ENCODE measurements at places on chromosomes 5 and 9.
A peak's percentile ranks its signal among the peaks of the same experiment; 100 is the strongest.

- no peak for DNase-seq
Measured at GRCh38 chr9:116942593-116943061, 255.5 kb downstream of the TRIM32 start.

DNA sequence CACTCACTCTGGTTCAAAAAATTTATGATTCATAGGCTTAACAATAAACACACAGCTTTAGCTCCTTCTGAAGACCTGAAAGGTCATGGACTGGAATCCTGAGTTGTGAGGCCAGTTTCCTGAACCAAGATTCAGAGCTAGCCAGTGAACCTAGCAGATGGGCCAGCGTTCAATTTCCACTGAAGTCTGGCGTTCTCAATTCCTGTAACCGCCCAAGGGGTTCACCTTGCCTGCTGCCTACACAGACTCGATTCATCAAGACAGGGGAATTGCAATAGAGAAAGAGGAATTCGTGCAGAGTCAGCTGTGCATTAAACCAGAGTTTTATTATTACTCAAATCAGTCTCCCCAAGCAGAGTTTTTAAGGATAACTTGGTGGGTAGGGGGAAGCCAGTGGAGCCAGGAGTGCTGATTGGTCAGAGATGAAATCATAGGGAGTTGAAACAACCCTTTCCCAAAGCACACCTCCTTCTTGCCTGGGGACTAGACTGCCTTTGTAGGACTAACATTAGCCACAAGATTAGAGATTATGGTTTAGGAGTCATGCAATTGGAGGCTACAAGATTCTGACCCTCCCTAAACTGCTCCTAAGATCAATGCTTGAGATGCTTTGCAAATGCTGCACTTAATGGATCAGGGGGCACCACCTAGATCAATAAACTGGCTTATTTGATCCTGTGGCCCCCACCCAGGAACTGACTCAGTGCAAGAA lies 117.5 kb upstream of the SHB start:
- DNase-seq: no peak

DNA sequence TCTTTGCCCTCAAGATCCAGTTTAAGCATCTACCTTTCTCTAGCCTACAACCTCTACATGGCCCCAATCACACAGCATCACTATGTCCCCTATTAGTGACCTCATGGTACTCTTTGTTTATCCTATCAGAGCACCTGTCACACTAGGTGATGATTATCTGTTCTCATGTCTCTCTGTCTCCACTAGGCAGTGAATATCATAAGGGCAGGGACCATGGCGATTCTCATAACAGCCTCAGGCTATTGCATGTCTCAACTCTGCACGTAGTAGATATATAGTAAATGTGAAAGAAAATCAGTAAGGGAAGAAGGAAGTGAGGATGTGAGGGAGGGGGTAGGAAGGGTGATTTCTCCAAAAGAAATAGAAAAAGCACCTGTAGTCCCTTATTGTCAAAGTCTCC lies 311.0 kb downstream of the NSG2 start:
- DNase-seq: no peak

DNA sequence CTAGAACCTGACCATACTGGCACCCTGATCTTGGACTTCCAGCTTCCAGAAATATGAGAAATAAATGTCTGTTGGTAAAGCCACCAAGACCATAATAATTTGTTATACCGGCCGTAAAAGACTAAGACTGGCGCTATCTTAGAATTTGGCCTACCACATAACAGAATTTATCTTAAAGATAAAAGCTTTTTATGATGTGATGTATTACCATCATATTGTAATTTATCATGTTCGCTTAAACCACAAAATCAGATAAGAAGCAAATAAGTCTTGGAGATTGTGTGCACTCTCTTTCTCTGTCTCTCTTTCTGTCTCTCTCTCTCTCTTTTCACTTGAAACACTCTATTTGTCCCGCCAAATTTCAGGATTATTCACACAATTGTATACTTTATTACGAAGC lies 35.6 kb downstream of the FST start:
- no peak for DNase-seq

DNA sequence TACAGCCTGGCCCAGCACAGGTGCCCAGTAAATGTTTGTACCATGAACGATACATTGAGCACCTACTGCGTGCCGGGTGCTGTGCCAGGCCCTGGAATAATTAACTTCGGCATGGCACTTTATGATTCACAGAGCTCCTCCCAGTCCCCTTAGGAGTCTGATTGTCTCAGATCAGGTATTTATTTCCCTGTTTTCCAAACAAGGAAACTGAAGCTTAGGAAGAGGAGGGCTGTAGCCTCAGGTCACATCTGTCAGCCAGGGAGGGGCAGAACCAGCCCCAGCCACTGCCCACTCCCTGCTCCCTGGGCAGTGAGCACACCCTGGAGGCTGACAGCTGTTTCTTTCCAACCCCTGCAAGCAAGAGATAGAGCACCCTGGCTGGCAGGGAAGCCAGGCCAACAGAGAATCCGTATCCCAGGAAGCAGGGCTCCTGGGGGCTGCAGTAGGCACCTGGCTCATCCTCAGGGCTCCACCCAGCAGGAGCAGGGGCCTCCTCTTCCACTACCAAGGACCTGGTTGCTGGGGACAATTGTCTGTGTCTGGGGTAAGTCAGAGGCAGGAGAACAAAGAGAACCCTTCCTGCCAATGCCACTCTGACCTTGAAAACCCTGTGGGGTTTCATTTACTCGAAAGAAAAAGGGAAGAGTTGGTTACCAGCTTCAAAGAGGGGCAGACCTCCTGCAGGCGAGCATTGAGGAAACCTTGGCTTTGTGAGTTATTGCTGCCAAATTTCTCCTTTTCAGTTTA lies 69.0 kb downstream of the DAB2IP start:
- no peak for DNase-seq

- no peak for DNase-seq
Measured at GRCh38 chr9:84974855-84975254, 305.3 kb downstream of the NTRK2 start.

- no peak for DNase-seq
Measured at GRCh38 chr9:123912167-123912897, 17.6 kb downstream of the DENND1A start.

DNA sequence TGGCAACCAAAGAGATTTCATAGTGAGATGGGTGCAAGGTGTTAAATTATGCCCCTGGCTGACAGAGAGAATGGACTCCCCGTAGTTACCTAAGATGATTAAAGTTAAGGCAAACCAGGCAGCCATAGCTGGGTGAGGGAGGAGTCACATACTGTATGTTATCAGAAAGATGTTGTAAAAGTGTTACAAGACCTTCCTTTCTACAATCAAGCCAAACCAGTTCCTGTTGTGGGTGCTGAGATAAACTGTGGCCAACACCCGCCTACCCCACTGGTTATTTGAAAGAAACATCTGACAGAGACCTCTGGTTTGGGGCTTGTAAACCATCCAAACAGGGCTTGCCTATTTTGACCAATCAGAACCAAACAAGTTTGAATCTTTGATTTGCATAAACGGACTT lies 684.7 kb upstream of the NUDT12 start:
- DNase-seq: no peak

DNA sequence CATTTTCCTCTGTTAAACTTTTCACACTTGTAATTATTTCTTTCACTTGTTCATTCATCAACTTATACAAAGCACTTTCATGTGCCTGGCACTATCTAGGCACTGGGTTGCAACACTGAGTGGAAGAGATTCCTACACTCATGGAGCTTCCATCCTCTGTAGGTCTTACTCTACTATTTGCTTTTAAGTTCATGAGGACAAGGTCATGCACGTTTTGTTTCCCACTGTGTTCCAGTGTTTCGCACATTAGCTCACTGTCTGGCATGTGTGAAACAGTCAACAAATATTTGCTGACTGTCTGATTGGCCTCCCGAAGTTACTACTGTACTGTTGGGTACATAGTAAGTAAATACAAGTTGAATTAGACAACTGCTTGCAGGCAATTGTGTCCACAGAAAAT lies 87.9 kb upstream of the IFNK start:
- DNase-seq: no peak

DNA sequence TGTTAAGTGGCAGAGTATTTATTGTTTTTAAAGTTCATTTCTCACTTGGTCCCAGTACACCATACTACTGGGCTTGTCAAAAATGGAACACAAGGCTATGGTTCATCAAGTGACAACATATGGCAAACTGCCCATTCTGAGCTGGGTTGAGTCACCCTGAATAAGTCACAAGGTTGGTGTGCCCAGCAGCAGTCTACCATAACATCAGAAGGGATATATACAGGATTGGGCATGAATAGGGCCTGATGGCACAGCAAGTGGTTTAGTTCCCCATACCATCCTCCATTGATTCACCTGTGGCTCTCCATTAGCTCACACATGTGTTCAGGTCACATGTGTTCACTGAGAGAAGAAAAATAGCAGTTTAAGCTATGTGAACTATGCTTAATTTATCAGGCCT lies 249.8 kb upstream of the PRDM9 start:
- DNase-seq: no peak

DNA sequence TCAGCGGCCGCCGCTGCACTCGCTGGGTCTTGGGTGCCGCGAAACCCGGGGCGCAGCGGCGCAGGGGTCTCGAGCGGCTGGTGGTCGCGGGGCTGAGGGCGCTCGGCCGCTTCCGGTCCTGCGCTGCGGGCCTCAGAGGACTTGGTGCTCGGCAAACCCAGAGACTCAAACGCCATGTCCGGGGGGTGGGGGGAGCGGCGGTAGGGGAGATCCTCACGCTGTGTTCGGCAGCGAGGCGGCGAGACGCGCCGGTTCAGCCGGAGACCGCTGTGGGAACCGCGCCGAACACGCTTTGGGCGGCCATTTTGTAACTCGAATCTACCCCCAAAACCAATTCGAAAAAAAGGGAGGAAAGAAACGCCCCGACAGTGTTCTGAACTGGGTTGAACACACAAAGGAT lies 317.5 kb upstream of the CDH18 start:
- DNase-seq: no peak

DNA sequence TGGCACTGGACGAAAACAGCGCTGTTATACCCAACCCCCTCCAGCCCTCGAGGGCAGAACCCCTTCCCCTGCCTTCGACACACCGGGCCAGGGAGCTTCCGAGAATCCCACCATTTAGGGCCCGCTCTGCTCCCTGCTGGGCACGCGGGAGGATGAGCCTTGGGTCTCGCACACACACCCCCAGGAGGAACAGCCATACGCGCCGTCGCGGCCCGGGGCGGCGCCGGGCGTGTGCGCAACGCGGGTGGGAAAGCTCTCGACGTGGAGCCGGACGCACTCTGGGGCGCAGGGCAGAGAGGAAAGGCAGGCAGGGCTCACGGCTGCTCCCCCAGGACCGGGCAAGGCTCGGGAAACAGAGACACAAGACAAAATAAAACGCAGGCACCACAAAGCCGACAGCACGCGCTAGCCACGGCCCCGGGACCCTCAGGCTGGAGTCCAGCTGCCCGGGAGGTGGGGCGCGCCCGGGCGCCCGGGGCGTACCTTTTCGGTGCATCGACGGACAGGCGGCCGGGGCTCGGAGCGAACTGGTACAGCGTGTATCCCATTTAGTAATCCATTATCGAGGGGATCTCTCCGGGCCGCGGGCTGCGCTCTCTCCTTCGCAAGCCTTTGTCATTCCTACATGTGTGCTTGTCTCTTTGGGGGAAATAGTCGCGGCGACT lies 789 bp downstream of the SEMA6A start:
- no peak for DNase-seq

DNA sequence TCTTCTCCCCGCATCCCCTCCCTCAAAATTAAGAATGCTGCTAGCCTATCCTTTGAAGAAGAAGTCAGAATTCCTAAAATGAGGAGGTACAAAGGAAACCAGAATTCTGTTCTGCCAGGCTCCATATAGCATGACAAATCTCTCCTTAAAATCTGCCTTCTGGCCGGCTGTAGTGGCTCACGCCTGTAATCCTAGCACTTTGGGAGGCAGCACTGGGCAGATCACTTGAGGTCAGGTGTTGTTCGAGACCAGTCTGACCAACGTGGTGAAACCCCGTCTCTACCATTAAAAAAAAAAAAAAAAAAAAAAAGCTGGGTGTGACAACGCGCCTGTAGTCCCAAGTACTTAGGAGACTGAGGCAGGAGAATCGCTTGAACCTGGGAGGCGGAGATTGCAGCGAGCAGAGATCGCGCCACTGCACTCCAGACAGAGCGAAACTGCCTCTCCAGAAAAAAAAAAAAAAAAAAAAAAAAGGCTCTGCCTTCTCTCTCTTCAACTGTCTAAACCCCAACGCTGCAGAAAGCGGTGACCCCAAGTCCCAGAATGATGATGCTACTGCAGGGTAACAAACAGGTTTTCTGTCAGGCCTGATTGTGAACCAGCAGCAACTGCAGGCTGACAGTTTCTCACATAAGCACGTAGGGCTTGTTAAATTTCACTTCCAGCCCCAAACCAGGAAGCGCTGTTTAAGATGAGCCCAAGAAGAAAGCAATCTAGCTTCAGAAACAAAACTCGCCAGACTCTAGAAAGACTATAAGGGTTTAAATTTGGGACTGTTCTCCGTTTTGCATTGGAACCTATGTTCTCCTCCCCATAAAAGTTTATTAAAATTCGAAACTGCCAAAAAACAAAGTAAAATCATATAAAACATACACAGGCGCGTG lies 963 bp upstream of the CAST start:
- DNase-seq: peak; percentile 4

DNA sequence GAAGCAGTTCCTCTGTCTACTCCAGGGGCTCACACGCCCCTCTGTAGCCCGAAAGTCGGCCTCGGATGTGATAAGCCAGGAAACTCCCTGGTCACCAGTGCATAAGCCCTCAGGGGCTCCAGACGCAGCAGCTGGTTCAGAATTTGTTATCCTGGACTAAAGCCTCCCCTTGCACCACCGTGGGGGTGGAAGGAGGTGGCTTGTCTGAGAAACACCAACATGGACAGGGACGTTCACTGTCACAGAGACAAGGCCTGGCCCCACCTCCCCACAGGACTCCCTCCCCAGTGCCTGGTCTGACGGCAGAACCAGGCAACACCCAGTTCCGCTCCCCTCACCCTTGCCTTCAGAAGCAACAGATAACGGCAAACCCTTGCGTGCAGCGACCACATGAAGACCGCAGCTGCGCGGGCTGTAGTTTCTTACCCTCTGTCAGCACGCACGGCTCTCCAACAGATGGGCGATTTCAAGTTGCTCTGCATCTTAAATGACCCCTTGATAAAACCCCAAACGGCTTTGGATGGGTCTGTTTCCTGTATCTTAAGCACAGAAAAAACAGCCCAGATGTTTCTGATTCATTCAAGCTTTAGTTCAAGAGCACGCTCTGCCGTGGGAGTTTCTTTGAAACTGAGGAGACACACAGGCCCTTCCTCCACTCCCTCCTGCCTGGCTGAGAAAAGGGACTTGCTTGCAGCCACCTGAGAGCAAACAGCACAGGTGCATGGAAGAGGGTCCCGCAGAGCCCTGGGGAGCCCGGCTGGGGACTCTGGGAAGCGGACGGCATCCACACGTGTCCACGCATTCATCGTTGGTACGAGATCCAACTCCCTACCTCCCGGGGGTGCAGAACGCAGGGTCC lies 44.7 kb upstream of the NKD2 start:
- DNase-seq: peak; percentile 35

DNA sequence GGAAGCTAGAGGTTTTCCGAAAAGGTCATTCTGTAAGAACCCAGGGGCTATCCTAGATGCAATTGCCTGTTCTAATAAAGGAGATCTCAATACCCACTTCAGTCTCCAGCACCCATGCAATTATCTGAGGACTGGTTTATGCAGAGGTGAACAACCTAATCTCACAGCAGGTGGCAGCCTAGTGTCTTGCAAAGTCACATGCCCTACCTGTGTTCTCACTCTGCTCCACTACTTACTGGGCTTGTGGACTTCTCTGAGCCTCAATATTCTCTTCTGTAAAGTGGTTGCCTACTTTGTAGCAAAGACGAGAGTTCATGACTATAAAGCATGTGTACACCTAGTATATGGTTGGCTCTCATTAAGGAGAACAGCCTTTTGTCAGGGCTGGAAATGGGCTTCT lies 21.0 kb upstream of the ALDH1B1 start:
- no peak for DNase-seq
